ENCODE measurements at places on chromosomes 3 and 15.

- DNase-seq, result no peak
These were observed 15.5 kb upstream of the CCDC33 start for GRCh38 chr15:74220475-74221248.

DNA sequence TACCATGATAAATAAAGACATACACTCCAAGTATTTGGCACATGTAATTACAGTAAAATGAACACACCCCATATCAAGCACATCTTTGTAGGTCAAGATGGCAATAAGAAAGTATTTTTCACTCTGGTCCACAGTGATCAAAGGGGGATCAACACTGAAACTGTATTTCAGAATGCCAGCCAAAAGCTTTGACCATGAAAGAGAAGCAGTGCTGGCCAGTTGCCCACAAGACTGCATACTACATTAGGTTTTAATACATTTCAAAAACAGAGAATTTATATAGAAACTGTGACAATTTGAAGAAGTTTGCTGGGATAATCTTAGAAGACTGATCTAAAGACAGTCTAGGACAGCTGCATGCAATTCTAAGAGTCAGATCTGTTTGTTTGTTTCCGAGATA, 1035.3 kb downstream of the FHIT start:
- no peak for DNase-seq

GRCh38 chr3:177944228-177944661, 592.0 kb upstream of the KCNMB2 start:
- DNase-seq, result no peak

GRCh38 chr15:41838400-41838897, at the start of gene PLA2G4B:
TSS of gene PLA2G4B (plus strand) at chr15:41838847. CDS start at chr15:41838914, 67 bp downstream.
- no peak for DNase-seq

GRCh38 chr15:70866982-70867641, 13.2 kb upstream of the LARP6 start:
- no peak for DNase-seq

- no peak for DNase-seq
These were observed 22.2 kb downstream of the MED12L start for GRCh38 chr3:151107701-151108100.

- no peak for DNase-seq
These were observed 7.2 kb downstream of the FAM174B start for GRCh38 chr15:92648190-92648875.

DNA sequence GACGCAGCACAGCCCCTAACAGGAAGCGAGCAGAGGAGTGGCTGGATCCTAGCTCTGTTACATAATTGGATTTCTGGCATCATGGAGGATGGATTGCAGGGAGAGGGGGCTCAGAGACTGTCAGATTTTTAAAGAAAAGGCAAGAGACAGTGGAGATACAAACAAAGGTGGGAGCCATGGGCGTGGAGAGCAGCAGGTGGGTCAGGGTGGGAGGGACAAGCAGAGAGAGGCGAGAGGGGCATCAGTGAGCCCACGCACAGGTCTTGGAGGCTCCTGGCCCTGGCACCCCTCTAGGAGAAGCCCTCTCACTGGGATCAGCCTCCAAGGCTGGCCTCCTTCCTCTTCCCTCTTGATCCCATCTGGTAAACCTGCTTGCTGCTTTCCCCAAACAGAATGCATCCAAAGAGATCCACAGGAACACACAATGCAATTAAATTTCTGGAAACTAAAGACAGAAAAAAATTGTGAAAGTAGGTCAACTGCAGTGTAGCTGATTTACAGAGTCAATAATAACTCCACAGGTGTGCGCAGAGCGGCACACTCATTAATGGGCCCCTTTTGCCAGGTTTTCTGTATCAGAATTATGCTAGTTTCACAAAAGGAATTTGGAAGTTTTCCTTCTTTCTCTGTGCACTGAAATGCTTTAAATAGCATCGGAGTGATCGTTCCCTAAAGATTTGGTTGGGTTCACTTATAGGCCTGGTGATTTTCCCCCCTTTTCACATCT, 66.1 kb downstream of the LSM3 start:
- DNase-seq, result no peak
